Activated T-helper 1 cell treated with anti-CD3 and anti-CD28 coated beads, Interleukin-12 subunit alpha, Interleukin-12 subunit beta, Interleukin-2, Interleukin-4 antibody, amounts not matched to agents 30 ng/mL and 10 ng/mL and 1 ng/mL, durations not matched to agents 14 hours and 24 hours and 36 hours (primary cell): ENCODE measurements at places on chromosomes 12 and 14. TPM values are rescaled to one million over a fixed set of nuclear protein-coding genes. Genes with fewer than 3 reads are reported as not detected.

STON2 gene
- total RNA-seq = 0.44 and 0.47 TPM in 2 replicates

PROX2 gene
- total RNA-seq = not detected in 2 replicates

NFE2 gene
- total RNA-seq = not detected in 2 replicates

APOF gene
- total RNA-seq = not detected in 2 replicates

AQP6 gene
- total RNA-seq = not detected in 2 replicates

KLHDC2 gene
- total RNA-seq = 23.7 and 26.2 TPM in 2 replicates

GRCh38 chr12:90199006-90199405, 490.4 kb upstream of the ATP2B1 start:
- DNase-seq = no peak

- DNase-seq = no peak
Observed at GRCh38 chr12:47574252-47575021, 131.4 kb downstream of the RPAP3 start.

GRCh38 chr12:53567961-53568808, 58.0 kb downstream of the ATF7 start:
- DNase-seq = no peak

DNA sequence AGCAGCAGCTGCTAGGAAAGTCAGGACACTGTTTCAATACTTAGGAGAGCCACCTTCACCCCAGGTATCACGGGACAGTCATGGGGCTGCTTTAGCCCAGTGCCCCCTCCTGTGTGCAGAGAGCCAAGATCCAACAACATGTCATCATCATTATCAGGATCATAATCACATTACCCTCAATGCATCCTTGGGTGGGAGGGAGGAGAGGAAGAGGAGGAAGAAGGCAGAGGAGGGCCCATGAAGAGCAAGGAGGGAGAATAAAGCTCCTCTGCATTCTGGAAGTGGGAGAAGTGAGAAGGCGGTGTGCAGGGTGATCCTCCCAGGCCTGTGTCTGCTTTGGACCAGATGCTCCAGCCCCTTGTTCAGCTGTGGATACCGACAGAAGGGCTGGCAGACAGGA, 64.2 kb downstream of the TSPAN11 start:
- no peak for DNase-seq

GRCh38 chr12:111342376-111342775, 26.5 kb downstream of the PHETA1 start:
- DNase-seq = no peak

DNA sequence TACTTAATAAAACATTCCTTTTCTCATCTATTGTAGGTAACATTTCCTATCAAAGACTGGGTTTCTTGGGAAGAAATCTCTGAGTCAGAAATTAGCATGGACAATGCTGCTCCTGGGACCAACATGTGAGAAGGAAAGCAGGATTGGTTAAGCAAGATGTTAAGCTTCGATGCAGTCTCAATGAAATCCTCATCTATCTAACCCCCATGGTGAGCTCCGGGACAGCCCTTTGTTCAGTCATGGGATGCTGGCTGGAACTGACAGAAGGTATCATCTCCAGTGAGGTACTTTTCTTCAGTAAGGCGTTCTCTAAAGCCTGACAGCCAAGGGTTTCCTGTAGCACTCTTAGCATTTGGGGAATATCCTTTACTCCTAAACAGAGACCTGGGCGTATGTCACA, 82.8 kb upstream of the SINHCAF start:
- DNase-seq = no peak

GRCh38 chr12:5582018-5582417, 150.1 kb downstream of the NTF3 start:
- DNase-seq = no peak

DNA sequence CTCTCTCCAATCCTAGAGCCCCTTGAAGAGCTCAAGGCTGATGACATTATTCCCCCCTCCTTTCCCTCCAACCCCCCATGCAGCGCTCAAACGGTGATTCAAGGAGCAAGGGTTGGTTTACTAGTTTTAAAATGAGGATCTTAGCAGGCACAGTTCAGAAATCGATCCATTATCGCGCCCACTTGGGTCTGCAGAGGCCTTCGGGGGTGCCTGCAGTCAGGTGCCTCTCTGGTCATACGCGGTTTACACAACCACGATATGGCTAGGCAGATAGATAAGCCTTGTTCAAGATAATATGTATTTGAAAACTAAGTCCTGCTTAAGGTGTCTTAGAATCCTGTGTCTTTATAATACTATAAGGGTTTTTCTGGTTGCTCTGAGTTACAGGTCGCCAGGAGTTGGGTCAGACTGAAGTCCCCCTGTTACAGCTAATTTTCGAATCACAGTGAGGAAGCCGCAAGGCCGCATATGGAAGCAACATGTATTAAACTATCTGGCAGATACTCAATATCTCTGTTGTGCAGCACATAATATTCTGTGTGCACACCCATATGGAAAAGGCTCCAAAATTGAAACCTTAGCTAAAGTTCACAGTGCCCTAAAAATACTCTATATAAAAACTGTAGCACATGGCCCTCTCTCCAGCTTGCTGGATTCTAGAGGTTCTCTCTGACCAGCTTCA, 10.0 kb downstream of the BHLHE41 start:
- no peak for DNase-seq

- DNase-seq = no peak
Observed at GRCh38 chr12:75591628-75592027, 80.2 kb upstream of the KRR1 start.

- no peak for DNase-seq
Observed at GRCh38 chr12:45324391-45324790, 108.5 kb downstream of the ANO6 start.

GRCh38 chr12:52266514-52266913, 7.9 kb upstream of the KRT86 start:
- DNase-seq = no peak

GRCh38 chr12:109544955-109545531, 28.3 kb downstream of the MMAB start:
- DNase-seq = no peak

- no peak for DNase-seq
Observed at GRCh38 chr12:105337391-105337790, 6.9 kb downstream of the C12orf75 start.

- no peak for DNase-seq
Observed at GRCh38 chr14:56821805-56822610, 11.7 kb upstream of the OTX2 start.

- no peak for DNase-seq
Observed at GRCh38 chr14:90545966-90546751, 149.3 kb downstream of the CALM1 start.

DNA sequence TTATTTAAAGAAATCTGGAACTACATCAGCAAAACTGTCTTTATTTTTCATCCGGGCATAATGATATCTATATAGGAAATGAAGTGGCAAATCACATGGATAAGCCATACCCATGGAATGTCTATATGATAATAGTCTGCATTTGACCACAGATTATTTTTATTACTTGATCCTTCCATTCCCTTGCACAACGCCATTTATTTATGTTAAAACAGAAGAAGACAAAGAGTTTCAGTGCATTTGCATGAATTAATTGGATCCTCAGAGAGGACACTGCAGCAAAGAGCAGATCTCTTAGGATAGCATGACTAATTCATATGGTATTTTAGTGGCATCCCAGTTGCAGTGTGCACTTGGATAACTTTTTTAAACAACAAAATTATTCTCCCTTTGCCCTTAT, 345.0 kb downstream of the CCDC91 start:
- DNase-seq = no peak

- no peak for DNase-seq
Observed at GRCh38 chr12:78778339-78778738, 86.2 kb upstream of the SYT1 start.
